ENCODE measurements at places on chromosomes 1 and 21.
A peak's percentile ranks its signal among the peaks of the same experiment; 100 is the strongest.

GRCh38 chr1:6859415-6860343 lies 74.4 kb downstream of the CAMTA1 start:
- no peak for DNase-seq

DNA sequence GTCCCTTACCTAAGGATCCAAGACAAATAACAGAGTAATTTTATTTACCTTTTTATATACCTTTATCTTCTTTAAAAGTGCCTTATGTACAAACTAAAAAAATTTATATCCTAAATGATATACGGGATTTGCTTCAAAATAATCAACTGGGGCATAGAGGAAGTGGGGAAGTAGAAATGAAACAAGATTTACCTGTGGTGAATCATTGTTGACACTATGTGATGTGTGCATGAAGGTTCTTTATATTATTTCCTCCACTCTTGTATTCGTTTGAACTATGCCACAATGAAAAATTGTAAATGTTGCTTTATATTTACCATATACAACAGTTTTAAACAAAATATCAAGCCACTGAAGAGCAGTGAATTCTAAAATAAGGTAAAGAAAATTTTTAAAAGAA lies 13.0 kb downstream of the RGS7 start:
- no peak for DNase-seq

DNA sequence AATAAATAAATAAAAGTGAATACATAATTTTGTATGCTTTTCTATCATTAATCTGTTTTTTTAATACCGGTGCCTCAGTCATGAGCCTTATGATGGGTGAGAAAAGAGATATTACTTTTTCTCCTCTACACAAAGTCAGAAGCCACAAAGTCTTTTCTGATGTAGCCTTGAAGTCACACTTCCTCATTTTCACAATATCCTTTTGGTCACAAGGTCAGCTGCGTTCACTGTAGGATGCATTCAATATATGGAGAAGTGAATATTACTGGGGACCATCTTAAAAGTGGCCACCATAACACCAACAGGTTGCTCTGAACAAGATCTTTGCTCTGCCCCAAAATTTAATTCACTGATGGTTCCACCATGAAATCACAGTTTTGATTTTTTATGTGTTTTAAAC lies 83.3 kb upstream of the TNR start:
- DNase-seq: no peak

GRCh38 chr1:117732065-117732797 lies 126.4 kb downstream of the TENT5C start:
- no peak for DNase-seq

DNA sequence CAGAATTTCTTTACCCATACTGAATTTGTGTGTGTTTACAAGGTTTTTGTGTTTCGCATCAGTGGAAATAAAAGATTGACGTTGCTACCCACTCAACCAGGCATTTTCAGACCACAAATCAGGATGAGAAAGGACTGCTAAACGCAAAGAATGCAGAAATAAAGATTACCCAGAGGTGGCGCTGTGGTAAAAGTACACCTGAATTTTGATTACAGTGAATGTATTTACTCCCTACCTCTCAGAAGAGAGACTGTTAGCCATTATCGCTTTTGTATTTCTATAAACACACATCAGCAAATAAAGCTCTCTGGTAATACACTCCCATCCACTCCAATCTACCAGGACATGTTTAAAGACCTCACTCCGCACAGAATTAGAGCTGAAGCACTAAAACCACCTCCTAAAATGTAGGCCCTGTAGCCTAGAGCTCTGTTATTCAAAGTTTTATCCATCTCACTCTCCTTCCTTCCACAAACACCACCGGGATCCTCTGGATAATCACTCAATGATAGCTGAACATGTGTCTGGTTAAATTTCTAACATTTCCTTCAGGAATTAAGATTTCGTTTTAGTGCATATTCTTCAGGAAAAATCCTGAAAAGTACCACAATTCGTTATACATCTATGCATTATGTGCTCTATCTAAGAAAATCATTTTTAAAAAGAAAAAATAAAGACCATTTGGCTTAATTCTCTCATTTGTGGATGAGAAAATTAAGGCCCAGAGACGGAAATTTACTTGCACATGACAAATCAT lies 2.5 kb upstream of the LMO4 start:
- DNase-seq: peak; percentile 65

DNA sequence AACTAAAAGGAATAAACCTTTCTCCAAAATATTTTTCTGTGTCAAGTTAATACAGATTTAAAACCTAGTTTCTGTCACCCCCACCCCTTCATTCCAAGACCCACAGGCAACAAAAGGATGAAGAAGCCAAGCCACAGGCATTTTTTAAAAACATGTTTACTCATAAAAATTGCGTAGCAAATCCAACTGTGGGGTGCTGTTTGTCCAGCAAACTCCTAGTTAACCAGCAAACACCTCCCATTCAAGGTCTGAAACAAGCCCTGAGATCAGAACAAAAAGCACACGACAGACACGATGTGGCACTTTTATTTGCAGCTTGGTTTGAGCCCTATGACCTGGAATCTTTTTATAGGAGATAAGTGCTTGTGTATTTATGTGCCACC lies 149.9 kb upstream of the CAMK1G start:
- DNase-seq: no peak

GRCh38 chr1:31723828-31724359 lies 20.1 kb upstream of the COL16A1 start:
- DNase-seq: no peak

GRCh38 chr1:162213281-162213912 lies 143.9 kb downstream of the NOS1AP start:
- DNase-seq: peak; percentile 74

GRCh38 chr1:13794231-13795187 lies 94.5 kb downstream of the PRDM2 start:
- no peak for DNase-seq

GRCh38 chr1:207335695-207336363 lies 14.4 kb downstream of the CD55 start:
- no peak for DNase-seq

DNA sequence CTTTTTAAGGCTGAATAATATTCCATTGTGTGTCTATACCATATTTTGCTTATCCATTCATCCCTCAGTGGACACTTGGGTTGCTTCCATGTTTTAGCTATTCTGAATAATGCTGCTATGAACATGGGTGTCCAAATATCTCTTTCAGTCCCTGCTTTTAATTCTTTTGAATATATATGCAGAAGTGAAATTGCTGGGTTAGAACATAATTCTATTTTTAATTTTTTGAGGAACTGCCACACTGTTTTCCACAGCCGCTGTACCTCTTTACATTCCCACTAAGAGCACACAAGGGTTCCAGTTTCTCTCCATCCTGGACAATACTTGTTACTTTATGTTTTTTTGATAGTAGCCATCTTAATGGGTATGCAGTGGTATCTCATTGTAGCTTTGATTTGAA lies 65.6 kb downstream of the RIMS3 start:
- DNase-seq: no peak

- no peak for DNase-seq
Measured at GRCh38 chr1:91406773-91407389, 2.2 kb upstream of the HFM1 start.

- DNase-seq: no peak
Measured at GRCh38 chr1:236486356-236487002, 37.3 kb upstream of the LGALS8 start.

Measured in ureter (tissue), 1 donor.